ENCODE measurements at places on chromosomes 6 and 20. TPM values are rescaled to one million over a fixed set of nuclear protein-coding genes. Genes with fewer than 3 reads are reported as not detected.

GRCh38 chr6:140576004-140576555 lies 1201.6 kb upstream of the CITED2 start:
- DNase-seq = no peak
- H3K4me1 ChIP-seq = no peaks in the 10 kb centered on the region
- no peak overlapping the region for H3K27ac ChIP-seq
- H3K36me3 ChIP-seq = no peaks in the 10 kb centered on the region
- no peaks in the 10 kb centered on the region for H3K27me3 ChIP-seq

DNA sequence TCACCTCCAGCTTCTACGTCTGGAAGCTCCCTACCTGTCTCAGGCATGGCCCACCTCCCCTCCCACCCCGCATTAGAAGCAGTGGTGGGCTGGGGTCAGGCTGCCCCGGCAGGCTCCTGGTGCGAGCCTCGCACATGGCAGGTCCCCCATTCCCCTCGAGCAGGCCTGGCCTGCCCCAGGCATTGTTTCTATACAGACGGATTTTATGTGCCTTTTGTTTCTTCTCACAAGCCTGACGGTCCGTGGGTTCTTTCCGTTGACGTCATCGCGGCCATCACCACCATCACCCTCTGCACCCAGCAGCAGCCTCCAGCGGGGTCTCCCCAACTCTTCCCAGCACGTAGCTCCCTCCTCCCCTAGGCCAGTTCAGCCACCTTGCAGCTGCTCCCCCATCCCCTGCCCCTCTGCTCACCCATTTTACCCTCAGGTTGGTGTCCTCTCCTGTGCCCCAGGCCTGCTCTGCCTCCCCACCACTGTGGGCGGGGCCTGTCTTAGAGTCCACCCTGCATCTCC lies 4.6 kb downstream of the CST7 start:
- H3K4me3 ChIP-seq = no peak overlapping the region
- H3K4me1 ChIP-seq = peaks cover 6% of the 10 kb centered on the region
- H3K27me3 ChIP-seq = peaks cover 3% of the 10 kb centered on the region
- DNase-seq = no peak
- no peaks in the 10 kb centered on the region for H3K36me3 ChIP-seq

Gene PLCB4
- total RNA-seq = 2.5 TPM

GRCh38 chr6:13787137-13787536 lies 27.2 kb downstream of the MCUR1 start:
- H3K27me3 ChIP-seq = no peaks in the 10 kb centered on the region
- no peaks in the 10 kb centered on the region for H3K4me1 ChIP-seq
- H3K4me3 ChIP-seq = no peak overlapping the region
- DNase-seq = no peak

Gene MTFR2
- total RNA-seq = 13.2 TPM

GRCh38 chr20:12597551-12597950 lies 411.2 kb upstream of the SPTLC3 start:
- H3K4me3 ChIP-seq = no peak overlapping the region
- H3K27ac ChIP-seq = no peak overlapping the region
- H3K4me1 ChIP-seq = no peaks in the 10 kb centered on the region
- no peaks in the 10 kb centered on the region for H3K27me3 ChIP-seq

Gene TXLNB
- 0.05 TPM for total RNA-seq

Gene CABLES2
- 8.9 TPM for total RNA-seq

Gene LY86
- not detected for total RNA-seq

DNA sequence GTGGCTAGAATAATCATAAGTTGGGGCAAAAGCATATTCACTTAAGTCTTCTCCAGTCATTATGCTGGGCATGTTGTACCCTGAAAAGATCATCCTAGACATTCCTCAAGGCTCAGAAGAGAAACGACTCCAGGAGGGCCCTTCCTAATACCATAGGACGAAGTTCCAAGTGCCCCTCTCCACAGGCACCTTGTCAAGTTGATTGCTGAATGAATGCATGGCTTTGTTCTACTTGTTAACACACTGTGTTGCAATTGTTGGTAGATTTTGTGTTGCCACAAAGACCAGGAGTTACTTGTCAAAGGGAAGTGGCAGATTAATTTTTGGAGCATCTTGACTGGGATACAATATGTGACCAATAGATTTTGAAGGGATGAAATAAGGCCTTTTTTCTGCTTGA lies 194.3 kb upstream of the SMLR1 start:
- no peak for DNase-seq
- no peaks in the 10 kb centered on the region for H3K36me3 ChIP-seq

GRCh38 chr6:12342664-12343063 lies 52.5 kb downstream of the EDN1 start:
- H3K27me3 ChIP-seq = no peaks in the 10 kb centered on the region
- H3K36me3 ChIP-seq = no peaks in the 10 kb centered on the region
- H3K27ac ChIP-seq = no peak overlapping the region
- DNase-seq = no peak
- no peaks in the 10 kb centered on the region for H3K4me1 ChIP-seq

Gene MAP3K5
- 11.8 TPM for total RNA-seq

Gene TCF21
- 0.20 TPM for total RNA-seq

DNA sequence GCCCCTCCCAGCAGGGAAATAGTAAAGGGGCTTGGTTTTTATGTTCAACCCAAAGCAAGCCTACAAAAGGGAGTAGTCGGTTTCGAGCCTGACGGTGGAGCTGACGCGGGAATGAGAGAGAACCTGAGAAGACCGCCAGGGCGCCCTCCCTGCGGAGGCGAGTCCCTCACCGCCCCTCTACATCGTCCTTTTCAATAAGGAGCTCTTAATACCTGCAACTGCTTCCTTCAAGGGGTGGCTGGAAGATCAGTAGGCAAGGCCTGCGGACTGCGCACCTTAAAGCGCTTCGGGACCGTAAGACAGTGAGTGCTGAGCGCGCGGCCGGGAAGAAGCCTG lies 709 bp upstream of the ZNF76 start:
- peak overlapping the region; percentile 63 for H3K27ac ChIP-seq
- H3K27me3 ChIP-seq = no peaks in the 10 kb centered on the region
- H3K4me1 ChIP-seq = peaks cover 20% of the 10 kb centered on the region
- DNase-seq = peak; percentile 32

Gene ECT2L
- total RNA-seq = not detected

DNA sequence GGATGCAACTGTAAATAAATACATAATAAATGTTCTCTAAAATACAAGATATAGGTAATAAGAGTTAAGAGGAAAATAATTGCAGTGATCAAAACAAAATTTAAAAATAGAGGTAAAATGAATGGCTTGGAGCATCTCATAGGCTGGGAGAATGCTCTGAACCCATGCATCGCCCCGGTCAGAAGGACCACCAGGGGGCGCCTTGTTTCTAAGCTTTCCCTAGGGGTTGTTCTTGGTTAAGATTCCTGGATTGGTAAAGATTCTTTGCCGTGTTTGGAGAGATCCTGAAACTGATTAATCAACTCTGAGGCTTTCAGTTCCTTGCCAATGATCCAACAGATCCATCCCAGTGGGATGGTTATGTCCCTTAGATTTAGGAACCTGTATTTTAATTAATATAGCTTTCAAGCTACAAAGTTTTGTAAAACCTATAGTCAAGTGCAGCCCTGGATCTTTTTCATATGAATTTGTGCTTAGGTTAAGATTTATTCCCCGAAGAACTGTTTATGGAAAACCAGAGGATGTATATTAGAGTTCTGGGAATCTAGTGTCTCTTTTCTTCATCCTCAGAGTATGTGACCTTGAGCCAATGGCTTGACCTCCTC lies 45.3 kb upstream of the PRELID3B start:
- DNase-seq = peak; percentile 52
- H3K4me3 ChIP-seq = no peak overlapping the region
- H3K27ac ChIP-seq = no peak overlapping the region
- no peaks in the 10 kb centered on the region for H3K36me3 ChIP-seq
- H3K27me3 ChIP-seq = peaks cover 35% of the 10 kb centered on the region
- H3K4me1 ChIP-seq = no peaks in the 10 kb centered on the region

Gene KCNG1
- 54.6 TPM for total RNA-seq

GRCh38 chr6:8686077-8686476 lies 250.7 kb upstream of the SLC35B3 start:
- H3K4me3 ChIP-seq = no peak overlapping the region
- no peak overlapping the region for H3K27ac ChIP-seq
- H3K36me3 ChIP-seq = no peaks in the 10 kb centered on the region

DNA sequence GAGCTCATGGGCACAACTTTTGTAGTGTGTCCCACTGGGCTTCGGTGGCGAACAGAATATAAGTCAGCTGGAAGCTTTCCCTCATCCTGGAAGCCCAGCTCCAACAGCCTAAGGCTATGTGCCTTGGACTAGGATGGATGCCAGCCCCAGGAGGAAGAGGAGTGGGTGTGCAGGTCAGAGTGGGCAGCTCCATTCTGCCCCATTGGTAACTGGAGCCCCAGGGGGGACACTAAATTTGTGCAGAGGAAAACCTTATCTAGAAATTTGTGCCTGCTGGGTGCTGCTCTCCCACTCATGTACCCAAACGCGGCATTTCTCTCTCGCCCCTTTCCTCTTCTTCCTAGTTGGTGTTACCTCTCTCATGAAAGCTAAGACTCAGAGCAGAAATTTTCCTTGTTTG lies 253.9 kb upstream of the MAN1A1 start:
- no peak overlapping the region for H3K4me3 ChIP-seq
- no peaks in the 10 kb centered on the region for H3K36me3 ChIP-seq
- no peaks in the 10 kb centered on the region for H3K4me1 ChIP-seq
- H3K27ac ChIP-seq = no peak overlapping the region

DNA sequence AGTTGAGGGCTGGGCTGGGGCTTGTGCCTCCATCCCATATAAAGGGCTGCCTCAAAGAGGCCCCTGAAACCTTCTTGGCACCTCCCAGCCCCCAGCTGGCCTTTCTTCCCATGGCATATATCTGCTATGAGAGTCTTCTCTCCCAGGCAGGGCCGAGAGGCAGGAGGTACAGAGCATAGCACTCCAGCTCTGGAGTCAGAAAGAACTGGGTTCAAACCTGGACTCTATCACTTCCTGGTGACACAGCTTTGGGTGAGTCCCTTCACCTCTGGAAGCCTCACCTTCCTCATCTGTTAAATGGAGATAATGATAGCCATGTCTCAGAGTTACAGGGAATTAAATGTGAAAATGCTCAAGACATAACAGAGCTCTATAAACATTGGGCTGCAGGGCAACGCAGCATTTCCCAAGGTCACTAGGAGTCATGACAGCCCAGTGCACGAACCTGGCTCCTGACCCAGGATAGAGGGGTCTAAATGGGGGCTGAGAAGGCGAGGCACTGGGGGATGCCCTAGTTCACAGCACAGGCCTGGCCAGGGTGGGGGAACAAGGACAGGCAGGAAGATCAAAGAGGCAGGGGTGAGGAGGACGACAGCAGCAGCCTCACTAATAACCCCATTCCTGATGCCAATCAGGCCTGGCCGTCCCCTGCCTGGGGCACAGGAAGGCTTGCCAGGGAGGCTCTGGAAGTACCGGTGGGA lies 1.9 kb downstream of the FAM83C start:
- DNase-seq = no peak
- no peak overlapping the region for H3K4me3 ChIP-seq
- H3K36me3 ChIP-seq = no peaks in the 10 kb centered on the region
- no peaks in the 10 kb centered on the region for H3K27me3 ChIP-seq
- peaks cover 3% of the 10 kb centered on the region for H3K4me1 ChIP-seq

Gene IPCEF1
- 0.32 TPM for total RNA-seq

Gene TRERF1
- 12.4 TPM for total RNA-seq

Gene MOCS3
- total RNA-seq = 6.4 TPM

Gene CTCFL
- total RNA-seq = 0.34 TPM

GRCh38 chr20:598133-598850 lies 11.8 kb downstream of the TCF15 start:
- no peaks in the 10 kb centered on the region for H3K4me1 ChIP-seq
- DNase-seq = no peak
- H3K36me3 ChIP-seq = no peaks in the 10 kb centered on the region
- no peak overlapping the region for H3K27ac ChIP-seq
- H3K4me3 ChIP-seq = no peak overlapping the region

Gene AFDN
- total RNA-seq = 59.4 TPM

Gene SLC25A27
- total RNA-seq = 10.7 TPM

- H3K36me3 ChIP-seq = no peaks in the 10 kb centered on the region
- no peaks in the 10 kb centered on the region for H3K4me1 ChIP-seq
- DNase-seq = no peak
Measured at GRCh38 chr6:11242711-11243110, 10.2 kb upstream of the NEDD9 start.

Gene MAFB
- 0.22 TPM for total RNA-seq

DNA sequence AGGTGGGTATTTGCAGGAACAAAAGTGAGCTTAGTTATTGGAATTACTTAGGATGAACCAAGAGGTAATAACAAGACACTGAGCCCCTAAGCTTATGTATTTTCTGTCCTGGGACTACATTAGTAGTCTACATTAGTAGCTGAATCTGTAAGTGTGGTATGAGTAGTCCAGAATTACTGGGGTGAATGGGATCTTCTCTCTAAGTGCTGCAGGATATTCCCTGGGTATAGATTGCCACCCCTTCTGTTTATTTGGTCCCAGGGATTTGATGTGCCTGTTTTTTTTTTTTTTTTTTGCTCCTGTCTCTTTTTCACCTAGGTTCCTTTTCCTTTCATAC lies 5.9 kb downstream of the CD2AP start:
- no peaks in the 10 kb centered on the region for H3K27me3 ChIP-seq
- H3K4me3 ChIP-seq = no peak overlapping the region
- no peak for DNase-seq
- H3K36me3 ChIP-seq = no peaks in the 10 kb centered on the region
- peak overlapping the region; percentile 46 for H3K27ac ChIP-seq

Gene CLPSL1
- not detected for total RNA-seq

DNA sequence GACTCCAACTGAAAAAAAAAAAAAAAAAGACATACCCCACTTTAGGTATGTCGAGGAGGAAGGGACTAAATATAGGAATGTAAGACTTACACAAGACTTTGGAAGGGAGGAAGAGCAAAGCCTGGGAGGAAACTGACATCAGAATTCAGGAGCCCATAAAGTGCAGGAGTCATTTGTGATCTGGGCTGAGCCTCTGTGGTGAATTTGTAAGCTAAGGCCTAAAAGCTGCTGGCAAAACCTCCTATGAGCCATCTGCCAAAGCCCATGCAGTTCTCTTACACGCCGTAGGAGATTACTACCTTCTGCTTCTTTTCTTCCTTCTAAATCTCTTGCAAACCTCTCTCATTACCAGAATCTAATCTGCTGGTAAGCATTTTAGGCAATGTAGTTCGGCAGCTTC lies 52.0 kb upstream of the THEMIS start:
- H3K36me3 ChIP-seq = no peaks in the 10 kb centered on the region
- H3K4me1 ChIP-seq = no peaks in the 10 kb centered on the region
- no peak overlapping the region for H3K4me3 ChIP-seq
- H3K27ac ChIP-seq = no peak overlapping the region
- DNase-seq = no peak
- no peaks in the 10 kb centered on the region for H3K27me3 ChIP-seq

Gene GSTA1
- total RNA-seq = 0.57 TPM

DNA sequence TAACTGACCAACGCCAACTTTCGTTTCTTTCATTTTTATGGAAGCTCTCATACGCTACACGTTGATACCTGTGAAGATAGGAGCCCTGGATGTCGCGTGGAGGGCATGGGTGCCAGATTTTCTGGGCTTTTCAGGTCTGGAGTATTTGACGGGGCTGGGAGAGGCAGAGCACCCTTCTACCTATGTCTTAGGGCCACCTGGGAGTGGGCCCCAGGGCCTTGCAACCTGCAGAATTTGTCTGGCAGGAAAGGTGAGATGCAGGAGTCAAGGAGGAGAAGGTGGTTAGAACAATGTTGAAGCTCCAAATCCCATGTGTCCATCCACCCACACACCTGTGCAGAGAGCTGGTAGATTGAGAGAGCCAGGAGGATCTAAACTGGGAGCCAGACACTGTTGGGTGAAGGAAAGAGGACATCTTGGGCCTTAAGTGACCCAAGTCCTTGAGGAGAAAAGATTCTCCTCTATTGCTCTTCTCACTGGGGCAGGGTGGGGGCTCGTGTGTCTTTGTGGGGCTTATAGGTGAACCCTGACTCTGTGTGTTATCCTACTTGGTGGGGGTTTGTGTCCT lies 27.4 kb upstream of the PCMTD2 start:
- peaks cover 4% of the 10 kb centered on the region for H3K4me1 ChIP-seq
- no peaks in the 10 kb centered on the region for H3K36me3 ChIP-seq
- no peaks in the 10 kb centered on the region for H3K27me3 ChIP-seq
- no peak overlapping the region for H3K27ac ChIP-seq
- DNase-seq = no peak

Data from HCT116 (cell line).